ENCODE measurements at places on chromosomes 2 and 18. TPM values are rescaled to one million over a fixed set of nuclear protein-coding genes. Genes with fewer than 3 reads are reported as not detected.

The SNRNP200 gene
- total RNA-seq, result 42.1 TPM

The EEF1B2 gene
- total RNA-seq, result 452 TPM

The ACVR1 gene
- total RNA-seq, result 13.3 TPM

The MBP gene
- total RNA-seq, result 6.9 TPM

The TMEM169 gene
- 0.40 TPM for total RNA-seq

The CASP8 gene
- total RNA-seq, result 9.5 TPM

The FAM117B gene
- total RNA-seq, result 1.8 TPM

The RAB6D gene
- total RNA-seq, result not detected

The GYPC gene
- total RNA-seq, result 773 TPM

The SMPD4 gene
- 9.8 TPM for total RNA-seq

Data from lung microvascular endothelial cell (primary cell).